Activated T-cell treated with anti-CD3 and anti-CD28 coated beads, Interleukin-2, amount 50 U/mL, for 24 hours (primary cell): ENCODE measurements at places on chromosomes 3 and 15.

DNA sequence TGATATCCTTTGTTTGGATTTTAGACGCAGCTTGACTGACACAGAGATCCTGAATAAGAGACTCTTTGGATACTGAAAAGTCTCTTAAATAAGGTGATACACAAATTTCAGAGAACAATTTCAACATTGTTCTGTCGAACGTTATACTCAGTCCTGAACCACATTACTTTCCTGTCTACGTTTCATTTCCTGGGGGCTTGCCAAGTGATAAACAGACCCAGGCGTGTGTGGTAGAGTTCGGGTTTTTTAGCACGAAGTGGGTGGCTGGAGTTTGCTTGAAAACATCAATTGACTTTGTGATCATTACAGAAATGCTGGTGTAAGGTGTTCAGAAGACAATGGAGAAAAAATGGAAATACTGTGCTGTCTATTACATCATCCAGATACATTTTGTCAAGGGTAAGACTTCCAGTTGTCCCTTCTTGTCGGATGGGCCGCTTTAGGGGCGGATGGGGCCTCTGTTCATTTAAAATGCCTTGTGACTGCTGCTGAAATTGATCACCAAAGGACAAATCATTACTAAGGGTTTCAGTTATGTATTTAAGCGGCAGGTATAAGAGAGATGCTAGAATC is at the start of gene CD96:
TSS of gene CD96 (plus strand) at position 287 of the 573 bp plus-strand sequence. CDS start at position 339, 52 bp downstream.
- H3K27me3 ChIP-seq, result no peaks in the 10 kb centered on the region
- no peak within 1 kb of the TSS for H3K27ac ChIP-seq
- peak within 1 kb of the TSS; percentile 84 for H3K4me3 ChIP-seq

- H3K4me1 ChIP-seq, result no peaks in the 10 kb centered on the region
- no peaks in the 10 kb centered on the region for H3K36me3 ChIP-seq
- H3K27me3 ChIP-seq, result no peaks in the 10 kb centered on the region
- no peak overlapping the region for H3K27ac ChIP-seq
- no peak overlapping the region for H3K4me3 ChIP-seq
Measured at GRCh38 chr15:26453914-26454313, 319.0 kb downstream of the GABRB3 start.

DNA sequence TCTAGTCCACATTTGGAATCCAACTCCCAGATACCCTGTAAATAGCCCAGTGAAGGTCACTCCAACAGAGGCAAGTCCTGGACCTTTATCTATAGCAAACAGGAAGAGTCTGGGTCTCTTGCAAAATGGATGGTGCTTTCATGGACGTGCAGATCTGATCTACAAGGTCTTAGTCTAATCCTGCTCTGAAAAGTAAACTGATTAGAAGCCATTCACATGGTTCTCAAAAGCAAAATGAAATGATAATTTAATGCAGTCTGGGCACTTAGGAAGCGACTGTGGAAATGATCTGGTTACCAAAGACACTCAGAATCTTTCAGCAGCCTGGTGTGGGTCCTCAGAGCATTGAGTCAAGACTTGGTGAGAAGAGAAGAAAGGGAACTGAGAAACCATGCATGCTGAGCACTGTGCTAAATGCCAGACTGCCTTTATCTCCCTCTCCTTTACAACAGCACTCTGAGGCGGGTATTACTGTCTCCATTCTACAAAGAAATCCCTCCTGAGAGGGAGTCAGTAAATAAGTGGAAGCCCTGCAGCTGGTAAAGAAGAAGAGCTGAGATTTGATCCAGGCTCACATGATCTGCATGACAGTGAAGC is 29.0 kb downstream of the AQP9 start:
- peaks cover 59% of the 10 kb centered on the region for H3K27me3 ChIP-seq
- no peaks in the 10 kb centered on the region for H3K36me3 ChIP-seq
- no peaks in the 10 kb centered on the region for H3K4me1 ChIP-seq
- no peak overlapping the region for H3K27ac ChIP-seq
- no peak overlapping the region for H3K4me3 ChIP-seq
- no peak for DNase-seq

GRCh38 chr3:27659279-27660021 is 62.7 kb downstream of the EOMES start:
- DNase-seq, result peak; percentile 54
- no peak overlapping the region for H3K4me3 ChIP-seq
- H3K27ac ChIP-seq, result no peak overlapping the region
- H3K36me3 ChIP-seq, result no peaks in the 10 kb centered on the region
- peaks cover 10% of the 10 kb centered on the region for H3K4me1 ChIP-seq

GRCh38 chr3:152517502-152517901 is 248.8 kb downstream of the MBNL1 start:
- H3K36me3 ChIP-seq, result no peaks in the 10 kb centered on the region
- DNase-seq, result no peak
- no peak overlapping the region for H3K27ac ChIP-seq
- no peak overlapping the region for H3K4me3 ChIP-seq
- H3K4me1 ChIP-seq, result no peaks in the 10 kb centered on the region

- H3K36me3 ChIP-seq, result no peaks in the 10 kb centered on the region
- no peaks in the 10 kb centered on the region for H3K27me3 ChIP-seq
- H3K4me3 ChIP-seq, result no peak overlapping the region
- peaks cover 6% of the 10 kb centered on the region for H3K4me1 ChIP-seq
Measured at GRCh38 chr3:177973241-177973840, 562.9 kb upstream of the KCNMB2 start.

DNA sequence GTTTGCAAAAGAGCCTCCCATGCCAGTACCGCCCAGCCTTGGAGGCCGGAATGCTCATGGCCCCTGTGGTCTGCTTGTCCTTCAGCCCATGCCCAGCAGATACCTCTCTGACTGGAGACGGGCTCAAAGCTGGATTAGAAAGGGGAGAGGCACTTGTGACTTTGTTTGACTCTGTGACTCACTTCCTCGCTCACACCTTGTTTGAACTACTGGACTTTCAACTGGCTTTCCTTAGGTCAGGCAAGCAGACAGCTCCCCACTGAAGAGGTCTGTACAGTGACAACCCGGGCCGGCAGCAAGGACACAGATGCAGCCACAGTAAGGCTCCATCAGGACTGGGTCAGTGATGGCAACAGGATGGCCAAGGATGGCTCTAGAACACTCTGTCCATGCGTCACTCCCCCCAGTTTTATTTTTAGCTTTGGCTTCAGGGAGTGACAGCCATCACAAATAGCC is 98.6 kb upstream of the ABHD17C start:
- DNase-seq, result no peak
- H3K27me3 ChIP-seq, result peaks cover 18% of the 10 kb centered on the region
- H3K4me1 ChIP-seq, result peaks cover 4% of the 10 kb centered on the region
- H3K36me3 ChIP-seq, result no peaks in the 10 kb centered on the region
- H3K4me3 ChIP-seq, result no peak overlapping the region
- H3K27ac ChIP-seq, result no peak overlapping the region

DNA sequence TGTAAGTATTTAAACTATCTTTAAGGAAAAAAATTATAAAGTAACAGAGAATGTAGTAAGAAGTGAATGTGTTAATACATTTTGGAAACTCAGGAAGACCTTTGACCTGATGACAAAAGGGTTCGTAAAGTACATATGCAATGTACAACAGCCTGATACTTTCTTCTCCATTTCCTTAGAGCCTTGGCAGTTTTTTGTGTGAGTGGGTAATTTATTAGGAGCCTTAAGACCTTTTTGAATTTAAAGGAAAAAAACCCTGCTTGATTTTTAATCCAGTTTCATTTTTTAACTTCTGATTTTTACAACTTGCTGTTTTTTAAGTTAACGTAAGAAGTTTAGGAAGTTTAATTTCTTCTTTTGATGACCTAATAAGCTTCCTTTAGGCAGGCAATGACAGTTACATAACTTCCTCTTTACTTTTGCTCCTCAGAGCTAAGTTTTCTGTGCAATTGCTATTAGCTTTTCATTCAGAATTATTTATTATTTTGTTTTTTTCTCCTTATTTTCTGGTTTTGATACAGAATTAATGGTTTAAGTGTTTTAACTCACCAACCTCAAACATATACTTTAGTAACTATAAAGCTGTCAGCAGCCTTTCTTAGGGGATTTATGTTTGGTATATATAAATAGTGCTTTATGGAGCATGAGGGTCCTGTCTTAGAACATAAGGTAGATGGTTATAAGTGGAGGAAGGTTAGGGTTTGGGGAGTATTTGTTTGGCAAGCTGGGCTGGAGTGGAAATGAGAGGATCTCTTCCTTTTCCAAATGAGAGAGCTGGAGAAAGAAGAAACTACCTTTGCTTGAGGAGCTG is 35.2 kb downstream of the ARMC8 start:
- H3K4me1 ChIP-seq, result peaks cover 52% of the 10 kb centered on the region
- H3K4me3 ChIP-seq, result no peak overlapping the region
- peak overlapping the region; percentile 77 for H3K27ac ChIP-seq
- DNase-seq, result no peak
- H3K27me3 ChIP-seq, result no peaks in the 10 kb centered on the region

GRCh38 chr3:112815981-112816380 is 30.7 kb downstream of the CD200R1L start:
- no peak for DNase-seq
- H3K27me3 ChIP-seq, result no peaks in the 10 kb centered on the region
- H3K36me3 ChIP-seq, result no peaks in the 10 kb centered on the region
- no peak overlapping the region for H3K4me3 ChIP-seq
- H3K4me1 ChIP-seq, result peaks cover 17% of the 10 kb centered on the region

- H3K27me3 ChIP-seq, result no peaks in the 10 kb centered on the region
- DNase-seq, result no peak
- no peak overlapping the region for H3K27ac ChIP-seq
- no peaks in the 10 kb centered on the region for H3K36me3 ChIP-seq
Measured at GRCh38 chr3:88809993-88810392, 297.4 kb upstream of the EPHA3 start.

DNA sequence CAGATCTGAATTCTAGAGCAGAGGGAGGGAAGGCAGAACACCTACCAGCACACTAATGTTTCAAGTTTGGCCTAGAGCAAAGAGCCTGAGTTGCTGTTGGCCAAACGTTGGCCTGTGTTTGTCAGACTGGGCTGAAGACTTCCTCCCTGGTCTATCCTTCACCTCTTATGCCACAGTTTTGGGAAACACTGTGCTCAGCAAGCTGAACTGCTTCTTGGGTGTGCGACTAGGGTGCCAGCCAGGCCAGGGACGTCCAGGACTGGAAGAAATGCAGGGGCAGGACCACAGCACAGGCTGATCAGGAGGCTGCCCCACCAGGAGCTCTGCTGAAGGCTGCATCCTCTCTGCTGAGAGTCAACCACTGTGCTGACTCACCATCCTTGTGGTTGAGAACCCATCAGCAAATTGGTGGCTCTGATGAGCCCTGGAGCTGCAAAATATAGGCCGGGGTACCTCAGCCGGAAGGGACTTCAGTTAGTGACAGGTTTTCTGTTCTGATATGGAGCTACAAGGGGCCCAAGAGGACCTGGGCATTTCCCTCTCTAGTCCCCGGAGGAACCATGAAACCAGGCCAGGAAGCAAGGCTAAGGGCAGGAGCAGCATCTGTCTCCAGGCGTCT is 131.6 kb upstream of the RASGRP1 start:
- H3K4me1 ChIP-seq, result peaks cover 72% of the 10 kb centered on the region
- no peaks in the 10 kb centered on the region for H3K36me3 ChIP-seq
- H3K27me3 ChIP-seq, result no peaks in the 10 kb centered on the region
- DNase-seq, result peak; percentile 69

GRCh38 chr15:28885630-28886430 is at the start of gene APBA2:
Gene APBA2, plus strand, starts transcription at chr15:28885974. Its CDS starts 167,911 bp downstream, at chr15:29053885.
- H3K27ac ChIP-seq, result peak within 1 kb of the TSS; percentile 84
- H3K4me1 ChIP-seq, result peaks cover 43% of the 10 kb centered on the region
- H3K36me3 ChIP-seq, result no peaks in the 10 kb centered on the region
- DNase-seq, result peak; percentile 77

DNA sequence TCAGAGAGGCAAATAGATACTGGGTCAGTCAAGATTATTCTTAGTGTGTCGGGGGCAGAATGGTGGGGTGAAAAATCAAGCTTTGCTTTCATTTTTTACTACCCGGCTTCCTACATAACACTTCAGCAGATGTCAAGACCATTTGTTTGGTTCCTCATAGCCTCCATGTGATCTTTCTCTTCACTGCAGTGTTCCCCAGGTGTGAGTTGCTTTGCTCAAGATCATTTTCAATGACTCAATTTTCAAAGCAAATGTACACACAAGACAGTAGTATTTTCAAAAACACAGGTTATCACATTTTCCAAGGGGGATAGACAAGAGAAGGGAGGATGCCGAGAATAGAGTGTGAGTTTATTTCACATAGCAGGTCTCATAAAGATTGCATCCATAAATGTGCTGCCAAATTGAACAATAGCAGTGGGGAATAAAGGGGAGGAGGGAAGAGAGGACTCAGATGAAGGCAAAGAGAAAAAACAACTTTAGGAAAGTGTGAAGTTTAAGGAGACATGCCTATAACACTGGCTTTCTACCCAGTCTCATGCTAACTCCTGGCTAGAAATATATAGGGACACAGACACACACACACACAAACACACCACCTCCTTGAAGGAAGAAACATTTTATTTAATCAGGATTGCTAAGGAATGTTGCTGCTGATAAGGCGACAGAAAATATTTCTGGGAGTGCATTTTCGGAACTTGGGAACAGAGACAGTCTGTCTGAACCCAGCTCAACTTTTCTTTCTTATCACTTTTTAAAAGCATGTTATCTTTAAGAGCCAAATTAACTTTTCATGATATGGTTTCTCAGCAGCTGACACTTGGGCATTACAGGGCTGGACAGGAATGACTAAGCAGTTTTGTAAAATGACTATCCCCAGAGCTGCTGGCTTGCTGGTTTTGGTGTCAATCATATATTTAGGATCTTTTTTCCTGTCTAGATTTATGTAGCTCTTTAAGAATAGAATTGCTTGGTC is 402.4 kb downstream of the RBMS3 start:
- H3K4me1 ChIP-seq, result peaks cover 15% of the 10 kb centered on the region
- no peak overlapping the region for H3K4me3 ChIP-seq
- H3K36me3 ChIP-seq, result no peaks in the 10 kb centered on the region
- peaks cover 4% of the 10 kb centered on the region for H3K27me3 ChIP-seq
- DNase-seq, result no peak

- no peak for DNase-seq
- no peaks in the 10 kb centered on the region for H3K27me3 ChIP-seq
- H3K27ac ChIP-seq, result no peak overlapping the region
- H3K4me1 ChIP-seq, result no peaks in the 10 kb centered on the region
Measured at GRCh38 chr15:88004399-88004798, 252.1 kb downstream of the NTRK3 start.

DNA sequence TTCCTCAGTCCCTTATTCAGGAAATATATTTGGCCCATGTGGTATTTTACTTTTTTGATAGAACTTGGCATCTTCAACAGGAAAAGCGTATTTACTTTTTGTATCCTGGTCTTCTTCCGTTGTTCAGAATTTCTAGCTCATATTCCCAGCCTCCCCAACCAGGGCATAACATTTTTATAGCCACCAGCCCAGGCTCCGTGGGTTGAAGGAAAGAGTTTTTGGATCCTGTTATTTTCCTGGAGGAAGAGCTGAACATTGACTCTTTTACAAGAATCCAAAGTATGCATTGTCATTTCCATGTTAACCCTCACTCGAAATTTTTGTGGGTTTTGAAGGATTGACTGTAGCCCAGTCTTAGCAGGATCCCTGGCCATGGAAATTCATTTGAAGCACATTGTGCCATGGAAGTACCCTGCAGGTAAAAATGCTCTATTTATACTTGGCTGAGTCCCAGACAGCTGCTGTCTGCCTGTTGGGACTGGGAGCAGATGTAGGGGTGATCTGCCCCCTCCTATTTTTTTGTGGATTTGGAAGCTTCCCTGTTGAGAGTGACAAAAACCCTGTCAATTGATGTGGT is 98.8 kb downstream of the AKAP13 start:
- peak overlapping the region; percentile 30 for H3K27ac ChIP-seq
- peaks cover 3% of the 10 kb centered on the region for H3K36me3 ChIP-seq
- H3K4me1 ChIP-seq, result peaks cover 87% of the 10 kb centered on the region
- DNase-seq, result no peak
